ENCODE measurements at places on chromosomes 3 and 15.

DNA sequence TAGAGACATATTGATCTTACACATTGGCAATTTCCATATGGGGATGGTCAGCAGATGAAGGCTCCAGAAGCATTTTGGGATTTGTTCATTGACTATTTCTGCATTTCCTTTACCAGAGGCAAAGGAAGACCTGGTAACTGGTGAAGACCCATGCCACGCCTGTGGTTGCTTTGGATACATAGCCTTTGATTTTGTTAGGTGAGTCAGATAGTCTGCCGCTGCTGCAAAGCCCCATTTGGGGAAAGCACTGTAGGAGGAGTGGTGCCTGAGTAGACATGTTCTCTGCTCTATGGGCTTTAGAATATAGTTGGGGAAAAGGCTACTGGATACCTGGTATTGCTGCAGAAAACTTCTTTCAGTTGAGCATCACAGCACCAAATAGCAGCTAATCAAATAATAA, 56.8 kb downstream of the TFG start:
- no peak for DNase-seq

- no peak for DNase-seq
Observed at GRCh38 chr15:43808960-43809678, 8.7 kb downstream of the HYPK start.

GRCh38 chr15:75123395-75123794, 78.3 kb upstream of the C15orf39 start:
- no peak for DNase-seq

- DNase-seq: no peak
Observed at GRCh38 chr15:74897300-74897701, 7.5 kb downstream of the MPI start.

- no peak for DNase-seq
Observed at GRCh38 chr15:65084500-65085206, 8.1 kb downstream of the KBTBD13 start.

DNA sequence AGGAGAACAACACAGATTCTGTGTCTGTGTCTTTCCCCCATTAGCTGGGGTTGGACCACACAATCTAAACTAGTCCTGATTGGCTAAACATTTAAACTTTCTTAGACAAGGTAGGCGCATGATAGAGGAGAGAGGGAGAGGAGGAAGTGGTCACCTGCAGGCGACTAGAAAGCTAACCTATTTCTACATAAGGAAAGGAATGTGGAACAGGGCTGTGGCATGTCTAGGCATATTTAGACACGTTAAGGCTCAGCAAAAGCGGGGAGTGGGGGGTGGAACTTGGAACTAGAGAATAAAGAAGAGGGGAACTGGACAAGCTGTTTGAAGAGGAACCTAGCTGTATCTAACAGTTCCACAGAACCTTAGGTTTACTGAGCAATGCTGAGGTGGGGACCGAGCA, 12.8 kb downstream of the LRRC28 start:
- DNase-seq: no peak

GRCh38 chr3:182136008-182136910, 424.5 kb downstream of the SOX2 start:
- DNase-seq: no peak

DNA sequence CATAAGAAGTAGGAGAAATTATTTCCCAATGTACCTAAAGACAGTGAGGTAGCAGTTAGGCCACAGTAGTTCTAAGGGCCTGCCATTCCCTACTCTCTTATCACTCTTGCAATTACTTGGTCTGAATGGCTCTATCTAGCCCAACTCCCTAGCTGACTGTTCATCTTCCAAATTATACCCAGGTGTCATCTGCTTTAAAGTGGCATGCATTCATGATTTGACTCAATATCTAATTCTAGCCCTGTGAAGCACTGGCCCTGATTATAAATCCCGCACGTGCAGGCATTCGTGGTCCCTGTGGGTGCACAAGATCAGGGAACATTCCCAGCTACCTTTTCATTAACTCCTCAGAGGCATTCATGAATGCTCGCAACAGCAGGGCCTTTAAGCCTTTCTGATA, 43.1 kb upstream of the ZNF774 start:
- no peak for DNase-seq

DNA sequence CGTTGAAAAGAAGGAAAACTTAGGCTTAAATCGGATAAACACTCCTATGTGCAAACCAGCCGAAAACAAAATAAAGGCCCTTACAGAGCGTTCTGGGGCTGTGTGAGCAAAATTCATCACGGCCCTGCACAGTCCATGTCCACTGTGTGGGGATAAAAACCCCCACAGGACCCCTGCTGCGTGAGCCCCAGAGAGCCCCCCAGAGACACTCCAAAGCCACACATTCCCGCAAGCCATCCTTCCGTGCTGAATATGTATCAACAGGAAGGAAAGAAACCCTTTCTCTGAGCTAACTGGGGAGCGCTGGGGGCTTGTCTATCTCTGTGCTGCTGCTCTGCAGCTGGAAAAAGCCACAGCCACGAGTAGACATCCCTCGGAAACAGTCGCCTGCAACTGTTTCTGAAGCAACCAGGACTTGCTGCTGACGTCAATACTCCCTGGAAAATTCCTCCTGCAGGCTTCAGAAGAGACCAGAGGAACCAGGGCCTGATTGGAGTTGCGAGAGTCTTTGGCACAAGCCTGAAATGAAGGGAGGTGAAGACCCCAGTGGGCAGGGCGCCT, 72.7 kb downstream of the NUP210 start:
- no peak for DNase-seq

DNA sequence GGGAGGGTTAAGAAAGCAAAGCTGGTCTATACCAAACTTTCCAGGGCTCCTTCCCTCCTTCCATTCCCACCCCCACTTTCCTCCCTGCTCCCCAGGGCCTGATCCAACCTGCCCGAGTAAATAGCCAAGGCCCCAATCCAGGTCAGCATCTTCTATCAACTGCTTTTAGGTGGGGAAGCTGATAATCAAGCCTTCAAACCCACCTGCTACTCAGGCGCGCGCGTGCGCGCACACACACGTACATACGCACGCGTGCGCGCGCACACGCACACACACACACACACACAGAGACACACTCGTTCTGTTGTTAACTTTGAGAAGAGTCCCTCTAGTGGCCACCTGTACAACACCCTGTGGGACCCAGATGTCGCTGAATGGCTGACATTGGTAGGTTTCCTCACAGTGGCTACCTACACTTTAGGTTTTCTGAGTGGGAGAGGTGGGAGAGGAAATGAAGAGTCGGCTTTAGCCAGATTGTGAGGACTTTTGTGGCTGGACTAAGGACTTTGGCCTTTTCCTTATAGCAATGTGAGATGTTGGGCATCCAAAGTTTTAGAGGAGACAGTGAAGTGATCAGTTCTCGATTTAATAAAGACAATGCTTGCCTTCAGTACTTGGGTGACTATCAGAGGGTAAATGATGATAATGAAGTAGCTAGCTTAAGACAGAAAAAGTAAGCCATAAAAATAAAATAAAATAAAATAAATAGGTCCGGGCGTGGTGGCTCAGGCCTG, 179.9 kb upstream of the C2CD4B start:
- peak; percentile 46 for DNase-seq
